ENCODE measurements at places on chromosomes 7 and 10.
A peak's percentile ranks its signal among the peaks of the same experiment; 100 is the strongest.

- peak; percentile 49 for DNase-seq
Observed at GRCh38 chr10:34813626-34814222, 1.4 kb downstream of the PARD3 start.

GRCh38 chr7:99990460-99990852 is 14.6 kb upstream of the AZGP1 start:
- no peak for DNase-seq

DNA sequence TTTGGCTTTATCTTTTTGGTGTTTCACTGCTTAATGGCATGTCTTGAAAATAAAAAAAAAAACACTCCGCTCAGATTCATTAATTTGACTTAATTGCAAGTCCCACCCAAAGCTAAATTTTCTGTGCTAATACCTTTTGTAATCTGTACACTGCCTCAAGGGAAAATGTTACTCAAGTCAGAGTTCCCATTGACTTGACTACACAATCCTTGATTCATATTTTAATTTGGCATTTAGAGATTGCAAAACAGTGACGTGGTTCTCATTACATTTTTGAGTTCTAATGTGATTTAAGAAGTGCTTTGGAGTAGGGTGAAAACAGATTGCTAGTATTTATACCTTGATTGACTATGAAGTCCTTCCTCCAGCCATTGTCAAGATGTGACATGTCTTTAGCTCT is 21.3 kb upstream of the LIPM start:
- DNase-seq = no peak

GRCh38 chr10:89147256-89147655 is 59.9 kb downstream of the CH25H start:
- no peak for DNase-seq

DNA sequence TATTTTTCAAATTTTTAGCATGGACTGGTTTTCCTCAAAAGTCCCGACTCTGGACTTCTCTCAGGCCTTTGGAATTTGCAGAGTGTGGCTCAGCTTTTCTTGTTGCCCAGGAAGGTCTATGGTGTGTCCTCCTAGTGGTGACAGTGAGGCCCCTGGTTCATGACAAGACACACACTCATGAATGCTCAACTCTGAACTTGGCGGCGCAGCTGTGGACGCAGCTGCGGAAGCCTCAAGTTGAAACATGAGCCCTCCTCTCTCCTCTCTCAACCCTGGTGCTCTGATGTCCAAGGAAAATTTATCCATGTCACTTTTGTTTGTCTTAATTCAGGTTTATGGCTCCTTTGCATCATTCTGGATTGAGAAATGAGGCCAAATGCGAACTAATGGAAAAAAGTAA is 183.9 kb downstream of the HECW1 start:
- DNase-seq = no peak

GRCh38 chr7:157274991-157275427 is 61.8 kb upstream of the DNAJB6 start:
- DNase-seq = no peak

DNA sequence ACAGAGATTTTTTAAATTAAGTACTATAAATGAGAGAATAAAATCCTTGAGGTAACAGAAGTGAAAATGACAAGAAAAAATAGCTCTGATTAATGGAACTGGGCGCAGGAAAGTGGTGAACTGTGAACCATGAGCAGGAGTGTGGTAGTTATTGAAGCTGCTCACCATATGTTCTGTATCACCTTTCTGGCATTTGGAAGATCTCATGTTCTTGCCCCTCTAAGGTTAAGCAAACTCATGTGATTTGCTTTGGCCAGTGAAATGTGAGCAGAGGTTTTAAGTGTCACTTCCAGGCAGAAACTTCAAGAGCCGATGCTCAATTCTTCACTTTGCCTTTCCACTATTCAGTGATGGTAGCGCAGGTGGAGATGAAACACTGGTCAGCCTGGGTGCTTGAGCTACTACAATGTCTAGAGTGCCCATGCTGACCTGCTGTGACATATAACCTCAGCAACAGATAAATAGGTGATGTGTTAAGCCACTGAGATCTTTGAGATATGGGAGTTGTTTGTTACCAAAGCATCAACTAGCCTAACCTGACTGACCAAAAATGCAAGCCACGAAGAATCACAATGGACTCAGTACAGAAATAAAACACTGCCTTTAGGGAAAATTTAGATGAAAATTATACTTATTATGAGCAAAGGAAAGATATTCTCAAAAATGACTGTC is 18.4 kb downstream of the MTPAP start:
- no peak for DNase-seq

DNA sequence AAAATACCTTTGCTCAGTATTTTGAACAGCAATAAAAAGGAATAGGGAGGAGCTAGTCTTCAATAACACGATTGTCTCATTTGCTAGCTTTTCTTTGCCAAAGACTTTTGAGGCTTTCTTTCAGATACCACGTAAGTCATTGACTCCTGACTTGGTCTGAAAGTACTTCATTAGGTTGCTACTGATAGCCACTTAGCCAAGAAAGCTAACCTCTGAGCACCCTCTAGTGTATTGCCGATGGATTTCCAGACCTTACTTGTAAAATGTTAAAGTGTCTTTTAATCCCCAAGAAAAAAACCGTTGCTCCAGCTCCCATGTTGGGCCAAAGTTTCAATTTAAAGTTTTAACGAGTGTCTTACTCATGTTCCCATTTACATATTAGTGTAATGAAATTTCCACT is 63.4 kb upstream of the STRIP2 start:
- DNase-seq = no peak

DNA sequence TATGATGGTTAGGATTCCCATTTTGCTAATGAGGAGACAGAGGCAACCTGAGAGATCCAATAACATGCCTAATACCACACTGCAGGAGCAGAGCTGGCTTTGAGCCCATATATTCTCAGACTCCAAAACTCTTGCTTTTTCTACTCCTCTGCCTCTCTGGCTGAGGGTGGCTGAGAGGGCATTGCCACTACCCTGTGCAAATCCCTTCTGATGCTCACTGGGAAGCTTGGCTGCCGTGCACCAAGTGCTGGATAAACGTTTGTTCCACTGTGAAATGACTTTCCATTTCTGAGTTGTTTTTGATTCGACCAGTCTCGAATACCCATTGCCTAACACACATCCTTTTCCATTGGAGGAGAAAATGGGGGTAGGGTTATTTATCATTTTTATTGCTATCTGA is 123.1 kb upstream of the SORCS3 start:
- DNase-seq = no peak

- no peak for DNase-seq
Observed at GRCh38 chr7:21299766-21300165, 128.1 kb upstream of the SP4 start.

DNA sequence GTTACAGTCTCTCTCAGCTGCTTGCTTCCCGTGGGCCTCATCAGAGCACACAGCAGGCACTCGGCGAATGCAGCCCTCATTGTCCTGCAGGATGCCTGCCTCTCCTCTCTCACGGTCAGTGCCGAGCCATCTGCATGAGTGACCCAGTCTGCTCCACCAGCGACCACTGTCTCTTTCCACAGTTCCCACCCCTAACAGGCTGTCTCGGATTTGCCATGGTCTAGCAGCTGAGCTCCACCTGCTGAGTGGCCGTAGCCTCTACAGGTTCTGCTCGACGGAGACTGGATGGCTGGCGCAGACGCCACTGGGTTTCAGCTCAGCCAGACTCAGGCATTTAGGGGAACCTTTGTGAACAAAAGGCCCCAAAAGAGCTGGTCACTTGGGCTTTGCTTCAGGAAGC is 209.4 kb upstream of the FOXK1 start:
- DNase-seq = no peak

GRCh38 chr7:112212571-112212970 is 6.1 kb downstream of the ZNF277 start:
- no peak for DNase-seq

- DNase-seq = no peak
Observed at GRCh38 chr10:88433565-88434186, 149.4 kb downstream of the RNLS start.

- no peak for DNase-seq
Observed at GRCh38 chr10:24848195-24848594, 104.2 kb downstream of the PRTFDC1 start.

GRCh38 chr10:7409045-7409731 is 1.6 kb downstream of the SFMBT2 start:
- peak; percentile 29 for DNase-seq

GRCh38 chr7:5231116-5231515 is 41.1 kb downstream of the WIPI2 start:
- no peak for DNase-seq

GRCh38 chr7:101378751-101379174 is 16.1 kb downstream of the COL26A1 start:
- DNase-seq = no peak

DNA sequence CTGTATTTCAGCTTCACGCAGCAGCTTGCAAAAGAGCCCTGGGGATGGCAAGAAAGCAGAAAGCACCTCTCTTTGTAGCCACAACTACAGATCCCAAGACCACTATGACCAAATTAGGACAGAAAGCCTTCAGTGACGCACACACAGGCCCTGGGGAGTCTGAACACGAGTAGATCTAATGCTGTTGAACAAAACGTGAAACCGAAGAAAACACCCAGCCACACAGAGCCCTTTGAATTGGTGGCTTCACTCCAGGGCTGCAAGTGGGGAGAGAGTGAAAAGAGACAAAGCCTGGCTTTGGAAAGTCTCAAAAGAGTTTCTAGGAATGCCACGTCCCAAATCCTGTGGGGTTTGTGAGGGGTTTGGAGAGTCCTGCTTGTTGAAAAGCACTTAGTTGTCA is 28.4 kb downstream of the PLXNA4 start:
- no peak for DNase-seq

DNA sequence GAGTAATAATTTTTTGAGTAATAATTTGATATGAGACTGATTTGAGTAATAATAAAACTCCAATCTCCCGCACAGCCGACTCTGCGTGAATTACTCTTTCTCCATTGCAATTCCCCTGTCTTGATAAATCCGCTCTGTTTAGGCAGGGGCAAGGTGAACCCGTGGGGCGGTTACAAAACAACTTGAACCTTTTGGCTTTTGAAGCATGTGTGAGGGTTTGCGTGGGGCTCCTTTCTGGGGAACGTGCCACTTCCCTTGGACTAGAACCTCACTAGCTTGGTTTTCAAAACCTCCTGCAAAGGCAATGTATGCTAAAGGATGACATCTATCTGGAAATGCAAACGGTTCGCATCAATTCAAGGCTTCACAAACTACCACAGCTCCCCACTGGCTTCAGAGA is 1.5 kb downstream of the CRPPA start:
- DNase-seq = no peak

GRCh38 chr7:2573761-2574160 is 15.0 kb downstream of the IQCE start:
- DNase-seq = no peak

- no peak for DNase-seq
Observed at GRCh38 chr7:15204421-15204820, 301.9 kb upstream of the DGKB start.

DNA sequence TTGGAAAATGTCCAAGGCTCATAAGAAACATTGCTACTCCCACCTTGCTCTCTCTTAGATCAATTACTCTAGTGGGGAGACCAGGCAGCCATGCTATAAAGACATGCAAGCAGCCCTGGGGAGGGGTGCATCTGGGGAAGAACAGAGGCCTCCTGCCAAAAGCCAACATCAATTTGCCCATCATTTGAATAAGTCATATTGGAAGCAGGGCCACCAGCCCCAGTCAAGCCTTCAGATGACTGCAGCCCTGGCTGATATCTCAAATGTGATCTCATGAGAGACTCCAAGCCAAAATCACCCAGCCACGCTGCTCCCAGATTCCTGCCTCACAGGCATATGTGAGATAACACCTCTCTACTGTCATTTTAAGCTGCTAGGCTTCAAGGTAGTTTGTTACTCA is 157.5 kb upstream of the PDE1C start:
- no peak for DNase-seq

- no peak for DNase-seq
Observed at GRCh38 chr10:33596422-33596821, 262.0 kb upstream of the NRP1 start.

DNA sequence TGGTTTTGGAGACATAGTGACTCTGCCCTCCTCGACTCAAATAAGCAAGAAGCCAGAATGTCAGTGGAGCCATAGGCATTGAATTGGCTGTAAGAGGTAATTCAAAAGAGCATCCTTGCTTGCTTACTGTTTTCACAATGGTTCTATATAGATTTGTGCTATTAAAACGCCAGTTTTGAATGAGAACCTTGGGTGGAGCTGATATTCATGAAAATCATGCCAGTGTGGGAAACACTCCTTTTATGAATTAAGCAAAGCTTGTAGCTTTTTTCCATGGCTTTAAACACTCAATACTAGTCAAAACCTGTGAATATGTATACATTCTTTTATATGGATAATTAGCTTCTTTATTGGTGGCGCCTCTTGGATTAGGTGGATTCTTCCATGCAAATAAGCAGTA is 252.5 kb downstream of the SLC25A13 start:
- no peak for DNase-seq

GRCh38 chr7:132991615-132992587 is 90.0 kb downstream of the CHCHD3 start:
- DNase-seq = peak; percentile 15

DNA sequence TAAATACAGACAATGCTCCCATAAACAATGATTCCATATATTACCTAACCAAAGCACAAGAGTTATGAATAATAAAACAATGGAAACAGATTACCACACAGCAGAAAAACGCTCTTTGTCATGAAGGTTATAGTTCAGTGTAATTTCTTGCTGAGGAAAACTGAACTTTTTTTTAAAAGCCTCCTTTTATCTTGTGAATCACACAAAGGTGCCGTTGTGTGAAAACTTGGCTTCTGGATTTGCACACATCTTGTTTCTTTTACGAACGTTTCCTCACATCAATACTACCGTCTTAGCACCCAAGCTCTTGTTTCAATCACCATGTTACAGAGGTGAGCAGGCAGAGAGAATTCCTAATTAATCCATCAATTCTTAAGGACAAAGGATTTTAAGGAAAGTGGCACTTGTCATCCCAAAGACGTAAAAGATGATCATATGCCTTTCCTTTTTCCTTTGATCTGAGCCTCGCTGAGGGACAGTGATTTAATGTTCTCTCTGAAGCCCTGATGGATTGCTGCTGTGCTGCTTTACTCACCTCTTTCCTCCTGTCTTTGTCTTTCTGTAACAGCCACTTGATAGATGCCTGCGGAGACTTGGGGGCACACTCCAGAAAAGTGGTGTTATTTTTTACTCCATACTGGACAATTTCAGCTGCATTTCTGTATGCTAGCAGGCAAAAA is 110.1 kb downstream of the CD36 start:
- no peak for DNase-seq

DNA sequence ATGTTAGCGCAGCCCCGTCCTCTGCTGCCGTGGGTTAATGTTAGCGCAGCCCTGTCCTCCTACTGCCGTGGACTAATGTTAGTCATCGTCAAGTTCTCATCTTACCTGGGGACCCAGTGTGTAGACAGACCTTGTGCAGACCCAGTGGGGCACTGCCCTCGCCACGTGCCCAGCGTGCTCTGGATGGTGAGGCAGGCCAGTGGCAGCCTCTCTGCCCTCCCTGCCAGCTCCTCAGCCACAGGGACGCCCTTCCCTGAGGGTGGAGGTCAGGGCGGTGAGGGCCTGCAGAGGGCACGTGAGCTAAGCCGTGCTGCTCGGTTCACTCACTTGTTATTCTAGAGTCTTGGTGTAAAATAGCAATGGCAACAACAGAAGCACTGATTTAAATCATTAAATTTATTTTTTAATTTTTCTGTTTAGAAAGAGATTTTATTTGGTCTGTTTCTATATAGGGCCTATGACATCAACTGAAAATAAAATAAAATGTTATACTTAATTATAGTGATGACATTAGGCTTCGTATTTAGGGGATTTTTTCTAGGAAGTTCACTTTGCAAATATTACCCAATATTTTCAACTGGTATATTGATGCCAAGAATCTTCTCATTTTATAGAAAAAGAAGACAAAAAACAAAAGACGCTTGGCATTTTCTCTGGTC is 48.4 kb downstream of the NKX6-2 start:
- no peak for DNase-seq

All from endothelial cell (in vitro differentiated cells).